ENCODE measurements at places on chromosomes 11 and 22. TPM values are rescaled to one million over a fixed set of nuclear protein-coding genes. Genes with fewer than 3 reads are reported as not detected.

RGL4 gene
- total RNA-seq: not detected

SYT12 gene
- 0.41 TPM for total RNA-seq

SAA2 gene
- total RNA-seq: not detected

RASGRP2 gene
- total RNA-seq: 2.5 TPM

CNTF gene
- 0.63 TPM for total RNA-seq

MACROD1 gene
- 27.5 TPM for total RNA-seq

ARSA gene
- 36.2 TPM for total RNA-seq

UBQLN3 gene
- total RNA-seq: 0.31 TPM

PAFAH1B2 gene
- 47.7 TPM for total RNA-seq

UBE2L6 gene
- total RNA-seq: 23.5 TPM

DEFB131B gene
- total RNA-seq: not detected

DNA sequence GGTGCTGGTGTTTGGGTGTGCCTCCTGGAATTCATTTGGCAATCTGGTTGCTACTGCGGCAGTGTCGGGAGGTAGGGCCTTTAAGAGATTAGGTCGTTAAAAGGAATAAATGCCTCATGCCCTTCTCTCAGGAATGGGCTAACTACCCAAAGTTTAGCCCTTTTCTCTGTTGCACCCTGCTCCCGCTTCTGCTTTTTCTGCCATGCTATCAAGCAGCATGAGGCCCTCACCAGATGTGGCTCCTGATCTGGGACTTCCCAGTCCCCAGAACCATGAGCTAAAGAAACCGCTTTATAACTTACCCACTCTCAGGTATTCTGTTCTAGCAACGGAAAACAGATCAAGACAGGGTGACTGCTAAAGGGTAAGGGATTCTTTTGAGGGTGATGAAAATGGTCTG lies 6.3 kb downstream of the EIF3D start:
- no peak overlapping the region for H3K27ac ChIP-seq
- no peaks in the 10 kb centered on the region for H3K27me3 ChIP-seq
- no peak overlapping the region for H3K4me3 ChIP-seq
- H3K4me1 ChIP-seq: no peaks in the 10 kb centered on the region
- H3K36me3 ChIP-seq: peaks cover 19% of the 10 kb centered on the region
- no peak for DNase-seq

DNA sequence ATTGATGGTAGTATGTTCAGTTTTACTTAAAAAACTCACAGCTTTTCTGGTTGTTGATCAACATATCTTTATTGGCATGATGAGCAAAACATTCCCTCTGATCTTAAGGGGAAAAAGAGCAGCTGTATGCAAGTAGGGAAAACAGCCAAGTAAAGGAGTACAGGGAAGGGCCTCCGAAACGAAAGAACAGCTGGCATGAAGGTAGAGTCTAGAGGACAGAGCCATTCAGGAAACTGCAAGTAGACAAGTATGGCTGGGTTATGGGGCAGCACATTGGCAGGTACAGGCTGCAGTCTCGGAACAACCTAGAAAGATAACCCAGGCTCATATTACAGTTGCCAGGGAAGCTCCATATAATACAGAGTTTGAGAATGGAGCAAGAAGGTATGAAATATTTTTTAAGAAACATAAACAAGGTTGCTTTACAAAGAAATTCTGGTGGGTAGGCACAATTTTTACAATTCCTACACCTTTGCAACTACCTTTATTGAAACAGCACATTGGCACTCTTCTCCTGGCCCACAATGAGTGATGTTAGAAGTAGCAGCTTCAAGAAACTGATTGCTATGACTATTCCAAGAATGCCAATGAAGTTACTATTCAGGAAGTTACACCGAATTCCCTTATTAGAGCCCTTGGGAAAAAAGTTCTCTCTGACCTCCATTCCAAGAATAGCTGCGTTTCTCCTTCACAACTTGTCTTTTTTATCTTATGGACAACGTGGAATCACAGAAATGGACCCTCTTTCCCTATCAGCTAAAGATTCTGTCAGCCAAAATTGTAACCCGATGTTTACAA lies 45.2 kb downstream of the LGR4 start:
- no peak overlapping the region for H3K4me3 ChIP-seq
- peak; percentile 33 for DNase-seq
- peak overlapping the region; percentile 57 for H3K27ac ChIP-seq
- H3K4me1 ChIP-seq: peaks cover 73% of the 10 kb centered on the region
- H3K27me3 ChIP-seq: no peaks in the 10 kb centered on the region

DNA sequence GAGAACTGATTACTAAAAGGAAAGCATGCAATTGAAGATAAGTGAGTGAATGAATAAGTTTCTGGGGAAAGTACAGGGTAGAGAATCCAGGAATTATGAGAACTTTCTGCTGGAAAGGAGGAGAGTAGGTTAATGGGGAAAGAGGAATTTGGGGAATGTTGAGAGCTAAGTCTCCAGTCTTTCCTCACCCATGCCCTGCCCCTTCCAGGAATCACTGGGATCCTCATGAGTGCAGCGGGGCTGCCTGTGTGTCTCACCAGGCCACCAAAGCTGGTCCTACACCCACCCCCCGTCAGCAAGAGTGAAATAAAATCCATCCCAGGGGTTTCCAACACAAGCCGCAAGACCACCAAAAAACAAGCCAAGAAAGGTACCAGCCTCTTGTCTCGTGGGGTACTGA lies 17.0 kb downstream of the DTX4 start:
- no peak overlapping the region for H3K27ac ChIP-seq
- no peak for DNase-seq
- H3K36me3 ChIP-seq: no peaks in the 10 kb centered on the region
- peaks cover 16% of the 10 kb centered on the region for H3K4me1 ChIP-seq
- no peaks in the 10 kb centered on the region for H3K27me3 ChIP-seq

- no peak overlapping the region for H3K4me3 ChIP-seq
- H3K27ac ChIP-seq: no peak overlapping the region
- DNase-seq: no peak
- H3K27me3 ChIP-seq: no peaks in the 10 kb centered on the region
- H3K36me3 ChIP-seq: peaks cover 10% of the 10 kb centered on the region
- no peaks in the 10 kb centered on the region for H3K4me1 ChIP-seq
Observed at GRCh38 chr11:113341388-113342165, 27.2 kb downstream of the TTC12 start.

GRCh38 chr22:29344137-29344536 lies 28.6 kb upstream of the RASL10A start:
- peaks cover 31% of the 10 kb centered on the region for H3K4me1 ChIP-seq
- no peak overlapping the region for H3K4me3 ChIP-seq
- no peaks in the 10 kb centered on the region for H3K27me3 ChIP-seq
- H3K36me3 ChIP-seq: peaks cover 9% of the 10 kb centered on the region
- DNase-seq: peak; percentile 83

GRCh38 chr11:123104697-123105096 lies 42.8 kb upstream of the HSPA8 start:
- no peak overlapping the region for H3K27ac ChIP-seq
- H3K27me3 ChIP-seq: no peaks in the 10 kb centered on the region
- no peaks in the 10 kb centered on the region for H3K36me3 ChIP-seq
- DNase-seq: no peak

DNA sequence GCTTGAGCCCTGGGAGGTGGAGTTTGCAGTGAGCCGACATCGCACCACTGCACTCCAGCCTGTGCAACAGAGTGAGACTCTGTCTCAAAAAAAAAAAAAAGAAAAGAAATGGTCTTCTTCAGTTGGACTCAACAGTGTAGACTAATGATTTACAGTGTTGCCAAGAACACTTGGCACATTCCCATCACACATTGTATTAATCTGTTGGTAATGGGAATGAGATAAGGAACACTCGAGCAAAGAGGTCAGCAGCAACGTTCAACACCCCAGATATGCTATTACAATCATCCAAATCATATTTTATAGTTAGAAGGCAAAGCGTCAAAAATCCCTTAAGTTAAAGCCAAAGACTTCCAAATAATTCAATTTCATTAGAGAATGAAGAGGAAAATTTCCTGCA lies 14.5 kb downstream of the CDON start:
- no peak overlapping the region for H3K4me3 ChIP-seq
- H3K36me3 ChIP-seq: no peaks in the 10 kb centered on the region
- H3K4me1 ChIP-seq: no peaks in the 10 kb centered on the region
- DNase-seq: no peak
- H3K27me3 ChIP-seq: no peaks in the 10 kb centered on the region
- no peak overlapping the region for H3K27ac ChIP-seq

GRCh38 chr22:47199261-47199978 lies 437.0 kb downstream of the TBC1D22A start:
- no peak for DNase-seq
- no peaks in the 10 kb centered on the region for H3K36me3 ChIP-seq
- H3K27ac ChIP-seq: no peak overlapping the region
- peaks cover 3% of the 10 kb centered on the region for H3K4me1 ChIP-seq
- H3K27me3 ChIP-seq: no peaks in the 10 kb centered on the region

DNA sequence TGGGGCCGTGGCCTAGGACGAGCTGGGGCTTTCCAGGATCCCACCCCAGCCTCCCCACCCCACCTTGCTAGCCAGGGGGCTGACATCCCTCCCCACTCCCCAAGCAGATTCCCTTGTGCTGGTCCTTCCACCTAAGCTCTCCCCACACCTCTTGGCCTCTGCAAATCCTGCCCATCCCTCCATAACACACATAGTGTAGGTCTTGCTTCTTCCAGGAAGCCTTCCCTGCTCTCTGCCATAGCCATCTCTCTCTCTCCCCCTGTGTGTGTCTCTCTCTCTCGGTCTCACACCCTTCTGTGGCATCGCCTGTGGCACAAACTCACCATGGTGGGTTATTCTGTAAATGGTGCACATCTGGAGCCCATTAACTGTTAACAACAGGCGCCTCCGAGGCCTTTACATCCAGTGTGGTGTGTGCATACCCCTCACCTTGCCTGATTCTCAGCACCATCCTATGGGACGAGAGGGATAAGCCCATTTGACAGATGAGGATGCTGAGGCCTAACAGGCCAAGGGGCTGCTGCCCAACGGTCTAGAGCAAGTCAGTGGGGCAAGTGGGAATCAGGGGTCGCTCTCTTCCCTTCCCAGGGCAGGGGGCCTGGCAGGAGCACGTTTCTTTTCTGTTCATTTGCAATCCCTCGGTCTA lies 22.2 kb upstream of the PICK1 start:
- H3K36me3 ChIP-seq: no peaks in the 10 kb centered on the region
- no peak for DNase-seq
- no peaks in the 10 kb centered on the region for H3K4me1 ChIP-seq
- H3K27me3 ChIP-seq: no peaks in the 10 kb centered on the region
- H3K4me3 ChIP-seq: no peak overlapping the region

DNA sequence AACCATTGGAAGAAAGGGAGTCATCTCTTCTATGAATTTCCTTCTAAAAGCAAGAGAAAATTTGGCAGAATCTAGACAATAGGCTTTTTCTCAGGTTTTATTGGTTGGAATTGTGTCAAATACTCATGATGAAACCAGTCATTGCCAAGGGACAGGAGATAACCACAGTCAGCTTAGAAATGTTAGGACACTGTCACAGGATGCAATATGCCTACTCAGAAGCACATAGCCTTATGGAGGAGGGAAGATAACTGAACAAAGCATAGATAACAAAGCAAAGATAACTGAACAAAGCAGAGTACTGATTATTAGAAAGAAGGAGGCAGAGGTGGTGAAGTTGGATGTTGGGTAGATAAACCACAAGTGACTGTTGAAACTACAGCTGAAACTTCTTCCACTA lies 303.5 kb upstream of the PDGFD start:
- no peaks in the 10 kb centered on the region for H3K4me1 ChIP-seq
- no peak overlapping the region for H3K4me3 ChIP-seq
- no peaks in the 10 kb centered on the region for H3K36me3 ChIP-seq
- DNase-seq: no peak
- no peaks in the 10 kb centered on the region for H3K27me3 ChIP-seq

DNA sequence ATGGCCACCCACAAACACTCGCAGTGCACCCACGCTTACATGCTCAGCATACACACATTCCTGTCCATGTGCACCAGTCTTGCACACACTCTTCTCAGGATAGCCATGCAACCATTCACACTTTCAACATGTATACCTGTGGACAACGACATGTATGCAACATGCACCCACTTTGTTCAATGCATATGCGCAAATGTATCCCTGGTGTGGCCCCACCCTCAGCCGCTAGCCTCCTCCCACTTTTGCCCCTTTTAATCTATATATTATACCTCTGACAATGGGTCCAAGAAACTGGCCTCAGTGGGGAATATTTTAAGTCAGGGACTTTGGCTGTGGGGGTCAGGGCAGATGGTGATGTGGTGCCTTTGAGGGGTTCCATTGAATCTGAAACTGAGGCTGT lies 963 bp downstream of the INSC start:
- H3K27me3 ChIP-seq: no peaks in the 10 kb centered on the region
- H3K4me3 ChIP-seq: no peak overlapping the region
- no peak overlapping the region for H3K27ac ChIP-seq
- H3K36me3 ChIP-seq: no peaks in the 10 kb centered on the region

DNA sequence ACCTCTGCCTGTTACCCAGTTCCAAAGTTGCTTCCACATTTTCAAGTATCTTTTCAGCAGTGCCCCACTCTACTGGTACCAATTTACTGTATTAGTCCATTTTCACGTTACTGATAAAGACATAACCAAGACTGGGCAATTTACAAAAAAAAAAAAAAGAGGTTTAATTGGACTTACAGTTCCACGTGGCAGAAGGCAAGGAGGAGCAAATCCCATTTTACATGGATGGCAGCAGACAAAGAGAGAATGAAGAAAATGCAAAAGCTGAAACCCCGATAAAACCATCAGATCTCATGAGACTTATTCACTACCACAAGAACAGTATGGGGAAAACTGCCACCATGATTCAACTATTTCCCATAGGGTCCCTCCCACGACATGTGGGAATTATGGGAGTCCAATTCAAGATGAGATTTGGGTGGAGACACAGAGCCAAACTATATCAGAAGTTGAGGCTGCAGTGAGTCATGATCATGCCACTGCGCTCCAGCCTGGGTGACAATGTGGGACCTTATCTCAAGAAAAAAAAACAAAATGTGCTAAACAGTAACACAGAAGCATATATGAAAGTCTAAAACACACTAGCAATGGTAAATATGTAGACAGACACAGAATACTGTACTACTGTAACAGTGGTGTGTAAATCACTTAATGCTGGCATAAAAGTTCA lies 190.3 kb upstream of the ZC3H12C start:
- H3K27me3 ChIP-seq: no peaks in the 10 kb centered on the region
- H3K36me3 ChIP-seq: no peaks in the 10 kb centered on the region
- no peaks in the 10 kb centered on the region for H3K4me1 ChIP-seq
- no peak overlapping the region for H3K4me3 ChIP-seq
- DNase-seq: no peak

GRCh38 chr11:1389932-1390568 lies at the start of gene BRSK2:
TSS of gene BRSK2 (plus strand) at chr11:1389934. CDS start at chr11:1390285, 351 bp downstream.
- no peak for DNase-seq
- H3K27me3 ChIP-seq: no peaks in the 10 kb centered on the region
- H3K27ac ChIP-seq: peak within 1 kb of the TSS; percentile 73
- H3K4me1 ChIP-seq: no peaks in the 10 kb centered on the region
- peak within 1 kb of the TSS; percentile 54 for H3K4me3 ChIP-seq
- H3K36me3 ChIP-seq: no peaks in the 10 kb centered on the region

- H3K27ac ChIP-seq: no peak overlapping the region
- no peaks in the 10 kb centered on the region for H3K36me3 ChIP-seq
- no peak overlapping the region for H3K4me3 ChIP-seq
Observed at GRCh38 chr22:50211147-50211546, 10.3 kb downstream of the SELENOO start.

- no peak overlapping the region for H3K27ac ChIP-seq
- DNase-seq: no peak
- H3K4me1 ChIP-seq: no peaks in the 10 kb centered on the region
- H3K4me3 ChIP-seq: no peak overlapping the region
- no peaks in the 10 kb centered on the region for H3K27me3 ChIP-seq
- H3K36me3 ChIP-seq: no peaks in the 10 kb centered on the region
Observed at GRCh38 chr22:46237453-46238124, 12.5 kb downstream of the CDPF1 start.

GRCh38 chr11:8202516-8203413 lies 33.9 kb upstream of the RIC3 start:
- no peak overlapping the region for H3K27ac ChIP-seq
- no peak for DNase-seq
- H3K4me1 ChIP-seq: peaks cover 3% of the 10 kb centered on the region
- no peak overlapping the region for H3K4me3 ChIP-seq
